ENCODE measurements at places on chromosomes 1 and 21.

DNA sequence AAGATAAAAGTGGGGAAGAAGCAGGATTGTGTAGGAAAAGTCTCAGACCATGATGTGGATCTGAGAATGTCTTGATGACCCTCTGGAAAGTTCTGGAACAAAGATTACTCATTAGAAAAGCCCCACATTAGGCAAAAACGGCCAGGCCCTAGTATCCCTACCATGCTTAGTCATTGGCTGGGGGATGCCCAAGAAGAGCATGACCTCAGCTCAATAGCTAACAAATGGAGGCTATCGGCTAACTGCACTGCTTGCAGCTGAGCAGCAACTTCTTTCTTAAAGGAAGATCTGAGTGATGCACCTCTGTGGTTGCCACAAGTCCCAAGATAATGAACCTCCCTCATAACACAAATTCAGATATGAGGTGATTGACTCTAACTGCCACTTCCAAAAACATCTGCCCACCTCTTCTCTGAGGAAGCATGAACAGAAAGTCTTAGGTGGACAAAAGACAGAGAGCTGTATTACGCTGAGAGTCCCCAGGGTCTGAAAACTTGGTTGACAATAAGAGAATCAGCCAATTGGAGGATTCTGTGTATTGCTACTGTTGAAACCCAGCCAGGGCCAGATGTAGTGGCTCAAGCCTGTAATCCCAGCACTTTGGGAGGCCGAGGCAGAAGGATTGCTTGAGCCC is 64.6 kb upstream of the AK4 start:
- DNase-seq = no peak

DNA sequence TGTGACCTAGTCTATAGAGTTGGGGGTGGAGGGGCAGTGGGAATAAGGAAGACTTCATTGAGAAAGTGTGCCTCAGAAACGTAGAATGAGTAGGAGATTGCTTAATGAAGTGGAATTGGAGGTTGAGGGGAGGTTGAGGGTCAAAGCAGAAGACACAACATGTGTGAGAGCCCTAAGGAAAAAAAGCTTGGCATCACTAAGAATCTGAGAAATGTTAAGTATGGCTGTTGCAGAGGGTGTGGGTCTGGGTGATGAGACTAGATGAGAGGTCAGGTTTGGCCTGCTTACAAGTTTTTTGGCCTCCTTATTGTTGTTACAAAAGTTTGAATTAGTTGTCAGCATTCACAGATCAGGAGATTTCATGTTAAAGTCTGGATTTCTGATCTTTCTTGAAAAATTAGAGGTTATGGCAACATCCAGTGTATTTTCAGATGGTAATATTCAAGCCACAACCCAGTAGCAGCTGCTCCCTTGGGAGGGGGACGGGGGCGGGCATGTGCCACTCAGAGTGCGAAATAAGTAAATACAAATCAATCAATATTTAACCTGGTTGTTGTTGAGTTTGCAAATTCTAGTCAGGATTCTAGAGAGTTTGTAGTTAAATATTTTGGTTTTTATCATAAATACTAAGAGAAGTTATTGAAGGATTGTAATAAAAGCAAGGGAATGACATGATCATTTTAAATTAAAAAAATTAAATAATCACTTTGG is 4.3 kb downstream of the MAN1A2 start:
- DNase-seq = no peak

DNA sequence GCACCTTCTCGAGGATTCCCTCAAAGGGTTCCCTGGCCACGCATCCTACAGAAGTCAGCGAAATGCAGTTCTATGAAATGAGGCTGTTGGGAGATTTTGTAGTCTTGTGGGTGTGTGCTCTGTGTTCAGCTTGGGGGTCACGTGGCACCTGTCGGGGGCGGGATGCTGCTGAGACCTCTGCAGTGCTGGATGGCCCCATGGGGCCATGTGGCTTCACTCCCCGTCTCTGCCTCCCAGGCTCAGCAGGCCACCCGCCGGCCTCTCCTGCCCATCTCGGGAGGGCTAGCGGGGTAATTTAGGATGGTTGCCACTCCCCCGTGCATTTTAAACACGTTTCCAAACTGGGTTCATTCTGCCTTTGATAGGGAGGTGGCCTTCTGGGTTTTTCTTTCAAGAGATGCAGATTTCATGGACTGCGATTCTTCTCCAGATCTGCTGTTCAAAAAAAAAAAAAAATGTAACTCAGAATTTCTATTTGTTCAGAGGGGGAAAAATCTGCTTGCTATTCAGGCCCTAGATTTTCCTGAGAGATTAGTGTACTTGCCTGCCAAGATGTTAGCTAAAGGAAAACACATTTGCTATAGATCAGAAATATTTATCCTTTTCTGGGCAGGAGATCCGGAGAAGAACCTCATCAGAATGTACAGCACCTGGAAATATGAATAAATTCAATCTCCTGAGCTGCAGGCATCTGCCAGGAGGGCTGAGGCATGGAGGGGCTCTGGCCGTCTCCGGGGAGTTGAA is 277.2 kb upstream of the VAMP3 start:
- no peak for DNase-seq

- DNase-seq = no peak
These were observed 344.1 kb upstream of the GREM2 start for GRCh38 chr1:240956020-240956419.
